ENCODE measurements at places on chromosomes 6 and 20.

DNA sequence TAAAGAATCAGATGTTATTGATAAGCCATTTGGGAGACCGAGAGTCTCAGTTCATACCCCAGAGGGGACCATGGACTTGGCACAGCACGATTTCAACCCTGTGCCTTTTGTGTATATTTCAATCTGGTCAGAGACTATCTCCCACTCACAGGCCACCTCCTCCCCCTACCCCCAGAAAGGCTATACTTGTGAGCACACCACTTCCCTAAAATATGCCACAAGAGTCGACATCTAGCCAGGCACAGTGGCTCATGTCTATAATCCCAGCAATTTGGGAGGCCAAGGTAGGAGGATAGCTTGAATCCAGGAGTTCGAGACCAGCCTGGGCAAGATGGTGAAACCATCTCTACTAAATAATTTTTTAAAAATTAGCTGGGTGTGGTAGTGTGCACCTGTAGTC is 13.6 kb upstream of the TCF15 start:
- DNase-seq = no peak

- DNase-seq = no peak
Measured at GRCh38 chr20:20548527-20549266, 163.7 kb downstream of the RALGAPA2 start.

- peak; percentile 78 for DNase-seq
Measured at GRCh38 chr6:18148304-18149025, 6.4 kb downstream of the TPMT start.

DNA sequence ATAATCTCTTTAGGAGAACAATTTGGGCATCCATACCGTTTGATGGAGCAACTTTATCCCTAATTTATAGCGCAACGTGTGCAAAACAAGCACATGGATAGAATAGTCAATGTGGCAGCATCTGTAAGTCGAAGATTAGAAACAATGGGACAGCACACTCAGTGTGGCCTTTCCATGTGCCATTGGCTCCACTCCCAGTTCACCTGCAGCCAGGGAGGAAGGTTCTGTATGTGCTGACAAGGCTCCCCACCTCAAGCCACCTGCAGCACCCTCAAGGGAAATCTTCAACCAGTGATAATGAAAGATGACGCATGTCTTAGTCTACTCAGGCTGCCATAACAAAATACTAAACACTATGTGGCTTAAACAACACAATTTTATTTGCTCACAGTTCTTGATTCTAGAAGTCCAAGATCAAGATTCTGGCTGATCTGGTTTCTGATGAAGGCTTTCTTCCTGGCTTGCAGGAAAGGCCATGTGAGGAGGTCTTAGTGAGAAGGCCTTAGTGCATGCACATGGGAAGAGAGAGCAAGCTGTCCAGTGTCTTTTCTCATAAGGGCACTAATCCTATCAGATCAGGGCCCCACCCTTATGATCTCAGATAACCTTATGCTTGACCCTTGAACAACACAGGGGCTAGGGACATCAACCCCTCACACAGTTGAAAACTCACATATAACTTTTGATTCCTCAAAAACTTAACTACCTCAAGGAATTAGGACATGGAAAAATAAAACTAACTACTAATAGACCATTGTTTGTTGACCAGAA is 34.9 kb upstream of the SHLD1 start:
- DNase-seq = no peak

GRCh38 chr20:326645-327185 is 1.4 kb downstream of the SOX12 start:
- DNase-seq = no peak

GRCh38 chr6:14703586-14703985 is 542.3 kb upstream of the JARID2 start:
- DNase-seq = no peak

DNA sequence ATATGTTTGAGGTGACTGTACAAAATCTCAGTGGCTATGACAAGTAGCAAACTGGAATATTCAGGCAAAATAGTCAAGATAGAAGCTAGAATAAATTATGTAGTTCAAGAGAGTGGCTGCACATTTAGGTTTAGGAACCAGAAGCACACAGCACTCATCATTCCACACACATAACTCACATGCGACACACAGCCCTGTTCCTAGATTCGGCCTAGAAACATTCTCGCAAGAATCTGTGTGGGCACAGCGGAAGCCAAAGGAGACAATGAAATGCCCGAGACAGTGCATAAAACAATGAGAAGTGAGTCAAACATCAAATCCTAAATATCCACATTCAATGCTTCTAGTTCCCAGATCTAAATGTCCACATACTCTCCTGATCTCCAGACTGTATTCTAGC is 9.5 kb upstream of the SUPT3H start:
- peak; percentile 23 for DNase-seq

- DNase-seq = no peak
Measured at GRCh38 chr20:57438552-57438951, 47.4 kb downstream of the RBM38 start.

GRCh38 chr20:11716239-11716944 is 201.3 kb upstream of the BTBD3 start:
- DNase-seq = peak; percentile 89

DNA sequence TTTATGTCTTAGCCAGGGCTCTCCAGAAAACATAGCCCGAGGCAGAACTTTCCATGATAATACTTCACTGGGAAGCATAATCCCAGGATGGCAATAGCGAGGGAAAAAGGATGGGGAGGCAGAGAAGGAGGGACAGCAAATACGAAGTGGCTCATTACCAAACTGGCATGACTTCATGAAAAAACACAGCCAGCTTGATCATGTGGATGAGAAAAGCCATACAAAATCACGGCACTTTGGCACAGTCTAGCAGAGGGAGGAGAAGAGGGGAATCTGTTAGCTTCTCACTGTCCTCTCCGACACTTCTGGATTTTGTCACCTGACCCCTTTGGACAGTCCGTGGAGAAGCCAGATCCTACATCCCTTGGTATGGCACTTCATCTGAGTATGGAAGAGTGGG is 212.5 kb upstream of the GRIK2 start:
- DNase-seq = no peak

GRCh38 chr6:13336553-13336952 is 8.2 kb upstream of the TBC1D7 start:
- DNase-seq = peak; percentile 94

GRCh38 chr20:53298911-53299310 is 294.7 kb downstream of the ZNF217 start:
- DNase-seq = no peak

- no peak for DNase-seq
Measured at GRCh38 chr20:61449057-61449609, 197.1 kb downstream of the CDH4 start.

DNA sequence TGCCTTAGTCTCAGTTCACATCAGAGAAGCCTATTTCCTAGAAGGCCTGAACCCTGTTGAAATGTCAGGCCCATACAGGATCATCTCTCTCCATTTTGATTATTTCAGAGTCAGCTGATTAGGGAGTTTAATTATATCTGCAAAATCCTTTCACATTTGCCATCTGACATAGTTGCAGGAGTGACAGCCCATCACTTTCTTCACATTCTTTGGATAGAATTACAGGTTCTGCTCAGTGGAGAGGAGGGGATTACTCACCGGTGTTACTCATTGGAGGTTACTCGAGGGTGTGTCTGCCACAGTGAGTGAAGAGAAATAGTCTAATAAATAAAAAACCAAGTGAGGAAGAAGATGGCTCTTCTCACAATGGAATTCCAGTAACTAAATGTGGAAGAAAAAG is 216.8 kb downstream of the TMEM242 start:
- no peak for DNase-seq

DNA sequence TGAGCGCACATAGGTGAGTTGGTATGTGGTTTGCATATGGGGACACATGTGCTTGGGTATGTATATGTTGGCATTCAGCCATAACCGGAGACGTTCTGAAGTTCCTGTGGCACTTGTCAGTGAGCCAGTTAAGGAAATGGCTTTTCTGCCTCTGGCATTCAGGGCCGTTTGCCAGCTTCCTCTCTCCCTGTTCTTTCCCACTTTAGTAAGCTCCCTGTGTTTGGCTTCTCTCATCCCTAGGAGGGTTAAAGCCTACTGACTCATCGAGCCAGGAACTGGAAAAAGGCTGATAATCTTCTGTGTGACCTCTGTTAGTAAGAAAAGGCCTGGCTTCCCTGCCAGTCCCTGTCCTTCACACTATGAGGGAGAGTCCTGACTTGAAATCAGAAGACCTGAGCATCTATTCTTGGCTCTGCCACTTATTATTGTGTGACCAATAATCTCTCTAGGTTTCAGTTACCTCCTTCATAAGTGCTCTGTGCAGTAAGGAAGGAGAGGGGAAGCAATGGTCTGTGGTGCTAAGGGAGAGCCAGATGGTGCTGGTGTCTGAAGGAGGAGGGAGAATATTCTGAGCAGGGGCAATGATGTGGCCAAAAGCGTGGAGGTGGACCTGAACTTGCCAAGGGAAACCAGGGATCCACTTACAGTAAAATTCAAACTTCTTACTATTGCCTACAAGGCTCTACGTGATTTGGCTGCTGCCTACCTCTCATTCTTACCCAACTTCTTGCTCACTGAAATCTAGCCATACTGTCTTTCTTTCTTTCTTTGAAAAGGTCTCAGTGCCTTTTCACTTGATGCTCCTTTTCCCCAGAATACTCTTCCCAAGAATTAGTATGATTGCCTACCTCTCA is 31.4 kb downstream of the ACSS2 start:
- peak; percentile 57 for DNase-seq

DNA sequence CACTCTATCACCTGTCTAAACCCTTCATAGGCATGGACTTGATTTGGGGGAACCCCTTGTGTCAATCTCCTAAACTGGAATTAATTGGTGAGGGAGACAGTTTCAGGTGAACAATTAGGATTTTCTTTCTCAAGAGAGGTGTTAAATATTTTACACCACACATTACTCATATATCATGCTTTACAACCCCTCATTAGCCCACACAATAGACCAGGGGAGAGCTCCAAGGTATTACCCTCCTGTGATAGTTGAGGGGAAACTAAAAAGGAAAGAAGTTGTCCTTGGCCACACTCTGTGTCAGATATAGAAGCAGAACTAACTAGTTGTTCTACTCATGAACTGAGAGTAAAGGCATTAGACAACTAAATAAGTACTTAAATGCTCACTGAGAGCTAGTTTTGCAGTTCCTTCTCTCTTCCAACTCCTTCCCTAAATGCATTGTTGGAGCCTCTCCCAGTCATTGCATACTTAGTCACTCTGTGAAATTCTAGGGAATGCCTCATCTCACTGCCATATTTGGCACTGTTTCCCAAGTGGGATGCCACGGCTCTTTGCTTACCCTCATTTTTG is 183.7 kb upstream of the CEP162 start:
- peak; percentile 79 for DNase-seq

DNA sequence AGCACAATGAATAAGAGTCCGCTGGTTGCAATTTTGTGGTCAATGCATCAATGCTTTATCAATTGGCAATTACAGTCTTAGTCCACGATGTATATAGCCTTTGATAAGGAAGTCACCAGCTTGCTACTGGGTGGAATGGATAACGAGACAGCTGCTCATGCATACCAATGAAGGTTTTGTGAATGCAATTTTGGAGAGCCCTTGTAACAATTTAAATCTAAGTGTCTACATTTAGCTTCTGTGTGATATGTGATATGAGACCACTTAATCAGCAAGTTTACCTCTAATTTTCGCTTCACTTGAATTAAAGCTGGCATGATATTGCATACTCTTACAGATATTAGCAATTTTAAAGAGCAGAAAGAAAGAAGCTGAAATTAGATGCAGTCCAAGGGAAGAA is 543.9 kb downstream of the RNF144B start:
- DNase-seq = no peak

- DNase-seq = no peak
Measured at GRCh38 chr20:46741924-46742668, 32.6 kb downstream of the SLC2A10 start.
